ENCODE measurements at places on chromosomes 4 and X. TPM values are rescaled to one million over a fixed set of nuclear protein-coding genes. Genes with fewer than 3 reads are reported as not detected.

Gene SPATA4
- polyA plus RNA-seq = 0.07 TPM

Gene ANOS1
- polyA plus RNA-seq = 0.74 TPM

DNA sequence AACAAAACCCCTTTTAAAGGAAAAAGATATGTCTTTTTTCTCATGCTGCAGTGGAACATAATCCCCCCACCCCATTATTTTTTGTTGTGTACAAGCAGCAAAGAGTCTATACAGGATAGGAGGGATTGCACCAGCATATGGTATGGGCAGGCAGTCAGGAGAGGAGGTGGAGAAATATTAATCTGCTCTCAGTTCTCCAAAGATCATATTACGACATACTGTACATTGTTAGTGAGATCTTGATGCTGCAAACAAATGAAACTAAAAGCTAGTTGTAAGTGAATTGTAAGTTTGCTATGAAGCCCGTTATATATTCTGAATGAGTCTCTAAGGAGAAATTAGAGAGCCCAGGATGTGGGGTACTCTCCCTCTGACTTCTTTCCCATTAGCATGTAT, 75.3 kb downstream of the RAPGEF2 start:
- DNase-seq = no peak

Gene CXorf65
- polyA plus RNA-seq = not detected

DNA sequence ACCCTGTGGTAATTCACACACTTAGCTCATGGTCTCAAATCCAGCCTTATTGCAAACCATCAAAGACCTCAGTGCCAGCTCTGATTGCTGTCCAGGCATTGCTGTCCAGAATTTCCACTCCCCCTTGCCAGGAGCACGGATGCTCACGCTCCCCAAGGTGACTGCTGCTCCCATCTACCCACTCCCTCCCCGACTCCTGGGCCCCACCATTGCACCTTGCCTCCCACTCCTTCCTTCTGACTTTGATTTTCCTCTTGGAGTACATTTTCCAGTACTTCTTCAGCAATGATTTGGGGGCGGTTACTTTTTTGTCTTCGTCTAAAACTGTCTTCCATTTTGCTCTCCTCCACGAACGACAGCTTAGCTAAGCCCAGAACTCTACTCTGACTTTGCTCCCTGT, 11.5 kb downstream of the ZFYVE28 start:
- no peak for DNase-seq
